Activated naive CD8-positive, alpha-beta T cell treated with anti-CD3 and anti-CD28 coated beads, Interleukin-2, amount 50 U/mL, for 24 hours (primary cell): ENCODE measurements at places on chromosomes 6 and 20.

DNA sequence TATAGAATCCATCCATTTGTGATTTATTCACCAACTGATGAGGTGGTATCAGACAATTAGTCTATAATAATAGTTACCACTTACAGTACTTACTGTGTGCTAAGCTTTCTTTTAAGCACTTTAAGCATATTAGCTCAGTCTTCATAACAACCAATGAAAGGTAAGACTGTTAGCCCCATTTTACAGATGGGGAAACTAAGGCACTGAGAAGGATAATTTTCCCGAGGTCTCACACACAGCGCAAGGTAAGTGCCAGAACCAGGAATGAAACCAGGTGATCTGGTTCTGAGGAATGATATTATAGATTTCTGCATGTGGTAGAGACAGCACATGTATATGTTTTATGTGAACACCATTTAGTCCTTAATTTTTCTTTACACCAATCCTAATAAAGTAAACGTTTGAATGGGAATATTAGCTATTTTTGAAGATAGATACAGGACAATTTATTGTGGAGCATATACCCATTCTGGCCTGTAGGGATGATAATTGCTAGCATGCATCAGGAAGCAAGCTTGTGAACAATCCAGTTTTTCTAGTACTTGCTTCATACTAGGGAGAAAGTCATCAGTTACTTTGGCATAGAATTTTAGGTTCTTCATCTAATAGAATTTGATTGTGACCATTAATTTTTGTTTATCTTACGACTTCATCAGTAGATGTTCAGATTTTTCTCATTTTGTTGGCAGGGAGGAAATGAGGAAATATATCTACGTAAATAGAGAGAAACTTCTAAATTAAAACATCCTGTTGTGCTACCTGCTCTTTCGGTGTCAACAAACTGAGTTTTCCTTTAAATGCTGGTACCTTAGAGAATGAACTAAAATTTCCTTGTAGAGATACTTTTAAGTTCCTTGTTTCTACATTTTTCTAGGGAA, 3.0 kb downstream of the YWHAB start:
- peaks cover 42% of the 10 kb centered on the region for H3K36me3 ChIP-seq
- H3K27ac ChIP-seq, result peak overlapping the region; percentile 63
- peak overlapping the region; percentile 95 for H3K4me3 ChIP-seq

DNA sequence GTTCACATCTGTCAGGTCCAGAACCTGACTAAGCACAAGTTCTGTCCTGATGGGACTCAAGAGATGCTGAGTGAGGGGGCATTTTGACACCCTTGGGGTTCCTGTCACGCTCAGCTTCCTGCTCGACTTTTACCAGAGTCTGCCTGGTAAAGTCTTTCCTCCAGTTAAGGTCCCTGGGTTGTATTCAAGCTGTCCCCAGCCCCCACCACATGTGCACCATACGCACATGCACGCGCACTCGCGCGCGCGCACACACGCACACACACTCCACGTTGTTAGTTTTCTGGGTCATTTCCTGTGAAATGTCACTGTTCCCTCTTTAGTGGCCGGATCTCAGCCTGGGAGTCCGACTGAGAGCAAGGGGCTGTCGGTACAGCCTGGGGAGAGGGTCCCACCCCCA, 166.1 kb downstream of the GMPR start:
- H3K4me3 ChIP-seq, result no peak overlapping the region
- H3K27me3 ChIP-seq, result no peaks in the 10 kb centered on the region
- no peak for DNase-seq
- H3K36me3 ChIP-seq, result peaks cover 13% of the 10 kb centered on the region

- H3K27me3 ChIP-seq, result no peaks in the 10 kb centered on the region
- no peak overlapping the region for H3K4me3 ChIP-seq
- no peak for DNase-seq
- no peak overlapping the region for H3K27ac ChIP-seq
- no peaks in the 10 kb centered on the region for H3K4me1 ChIP-seq
Observed at GRCh38 chr20:38499366-38499765, 26.7 kb downstream of the RALGAPB start.

GRCh38 chr6:169752074-169752623, 727 bp downstream of the ERMARD start:
- peak overlapping the region; percentile 98 for H3K4me3 ChIP-seq
- no peaks in the 10 kb centered on the region for H3K27me3 ChIP-seq
- peak; percentile 14 for DNase-seq
- H3K27ac ChIP-seq, result peak overlapping the region; percentile 99

- no peak for DNase-seq
- no peak overlapping the region for H3K4me3 ChIP-seq
Observed at GRCh38 chr20:4050203-4050980, 35.0 kb upstream of the RNF24 start.

GRCh38 chr6:156013155-156013554, 557.5 kb upstream of the NOX3 start:
- no peak for DNase-seq
- no peaks in the 10 kb centered on the region for H3K36me3 ChIP-seq
- H3K4me3 ChIP-seq, result no peak overlapping the region
- H3K27ac ChIP-seq, result no peak overlapping the region
- peaks cover 5% of the 10 kb centered on the region for H3K27me3 ChIP-seq
- H3K4me1 ChIP-seq, result peaks cover 18% of the 10 kb centered on the region

DNA sequence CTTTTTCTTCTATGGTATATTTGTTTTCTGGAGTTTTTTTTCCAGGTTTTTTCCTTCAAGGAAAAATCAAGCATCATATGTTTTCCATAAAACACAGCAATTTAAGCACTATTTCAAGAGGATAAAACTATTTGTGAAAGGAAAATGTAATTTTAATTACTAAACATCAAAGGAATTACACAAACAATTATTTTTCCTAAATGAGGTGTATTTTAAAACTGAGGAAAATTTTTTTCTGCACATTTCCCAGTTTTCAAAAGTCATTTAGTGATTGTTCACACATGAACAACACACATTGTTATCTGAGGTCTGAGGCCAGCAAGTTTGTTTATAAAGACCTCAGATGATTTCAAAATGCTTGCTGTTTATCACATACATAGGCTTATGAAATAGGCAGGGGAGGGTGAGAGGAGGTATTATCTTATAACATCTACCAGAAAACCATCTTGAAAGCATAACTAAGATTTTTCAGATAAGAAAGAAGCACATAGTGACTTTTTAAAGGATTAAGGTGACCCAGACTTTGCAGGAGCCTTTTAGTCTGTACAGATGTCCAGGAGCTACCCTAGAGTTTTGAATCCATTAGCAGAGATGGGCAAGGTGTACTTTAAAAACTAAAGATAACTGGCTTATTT, 381.6 kb downstream of the GJA1 start:
- no peaks in the 10 kb centered on the region for H3K36me3 ChIP-seq
- H3K4me1 ChIP-seq, result no peaks in the 10 kb centered on the region
- no peak overlapping the region for H3K27ac ChIP-seq
- no peaks in the 10 kb centered on the region for H3K27me3 ChIP-seq

DNA sequence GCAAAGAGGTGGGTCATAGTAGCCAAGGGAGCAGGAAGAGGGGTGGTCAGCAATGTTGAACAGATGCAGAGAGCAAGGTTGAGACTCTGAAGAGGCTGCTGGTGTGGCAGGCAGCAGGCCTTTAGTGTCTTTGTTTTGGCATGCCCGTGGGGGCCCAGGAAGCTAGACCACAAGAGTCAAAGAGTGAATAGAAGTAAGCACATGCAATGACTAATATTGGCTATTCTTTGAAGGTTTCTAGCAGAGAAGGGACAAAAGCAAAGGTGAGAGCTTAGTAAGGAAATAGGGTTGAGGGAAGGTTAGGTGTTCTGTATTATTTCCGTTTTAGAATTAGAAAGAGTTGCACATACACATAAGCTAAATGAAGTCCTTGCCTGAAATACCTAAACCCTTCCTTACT, 18.8 kb downstream of the TDRD6 start:
- no peak overlapping the region for H3K27ac ChIP-seq
- H3K27me3 ChIP-seq, result peaks cover 26% of the 10 kb centered on the region
- H3K4me3 ChIP-seq, result no peak overlapping the region
- no peaks in the 10 kb centered on the region for H3K36me3 ChIP-seq
- no peaks in the 10 kb centered on the region for H3K4me1 ChIP-seq

DNA sequence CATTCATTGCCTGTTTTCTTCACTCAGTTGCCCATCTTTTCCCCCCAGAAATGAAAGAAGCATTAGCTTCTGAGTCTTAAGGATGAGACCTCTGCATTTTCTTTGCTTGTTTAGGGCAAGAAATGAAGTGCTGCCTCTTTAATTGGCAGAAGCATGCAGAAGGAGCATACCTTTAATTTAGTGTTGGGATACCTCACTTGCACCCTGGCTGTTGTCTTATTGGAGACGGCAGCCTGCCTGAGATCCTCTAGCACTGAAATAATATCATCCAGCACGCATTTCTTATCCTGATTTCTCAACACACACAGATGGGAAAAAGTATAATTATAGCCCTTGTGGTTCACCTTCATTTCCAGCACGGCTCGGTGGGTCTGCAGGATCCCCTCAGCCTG, 43.1 kb downstream of the PTCHD4 start:
- H3K27me3 ChIP-seq, result peaks cover 30% of the 10 kb centered on the region
- no peak overlapping the region for H3K27ac ChIP-seq
- H3K4me1 ChIP-seq, result no peaks in the 10 kb centered on the region
- no peaks in the 10 kb centered on the region for H3K36me3 ChIP-seq
- no peak for DNase-seq
- no peak overlapping the region for H3K4me3 ChIP-seq

DNA sequence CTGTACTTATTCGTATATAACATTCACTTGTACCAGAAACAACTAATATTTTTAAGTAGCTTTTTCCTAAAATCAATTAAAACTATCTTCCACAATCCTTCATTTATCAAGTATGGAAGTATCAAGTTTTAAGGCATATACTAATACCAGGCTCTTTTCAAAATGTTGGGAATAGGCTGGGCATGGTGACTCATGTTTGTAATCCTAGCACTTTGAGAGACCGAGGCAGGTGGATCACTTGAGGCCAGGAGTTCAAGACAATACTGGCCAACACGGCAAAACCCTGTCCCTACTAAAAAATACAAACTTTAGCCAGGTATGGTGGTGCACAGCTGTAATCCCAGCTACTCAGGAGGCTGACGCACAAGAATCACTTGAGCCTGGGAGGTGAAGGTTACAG, 25.7 kb upstream of the PLN start:
- no peak overlapping the region for H3K27ac ChIP-seq
- H3K36me3 ChIP-seq, result peaks cover 48% of the 10 kb centered on the region
- H3K27me3 ChIP-seq, result no peaks in the 10 kb centered on the region
- H3K4me3 ChIP-seq, result no peak overlapping the region
- DNase-seq, result no peak

DNA sequence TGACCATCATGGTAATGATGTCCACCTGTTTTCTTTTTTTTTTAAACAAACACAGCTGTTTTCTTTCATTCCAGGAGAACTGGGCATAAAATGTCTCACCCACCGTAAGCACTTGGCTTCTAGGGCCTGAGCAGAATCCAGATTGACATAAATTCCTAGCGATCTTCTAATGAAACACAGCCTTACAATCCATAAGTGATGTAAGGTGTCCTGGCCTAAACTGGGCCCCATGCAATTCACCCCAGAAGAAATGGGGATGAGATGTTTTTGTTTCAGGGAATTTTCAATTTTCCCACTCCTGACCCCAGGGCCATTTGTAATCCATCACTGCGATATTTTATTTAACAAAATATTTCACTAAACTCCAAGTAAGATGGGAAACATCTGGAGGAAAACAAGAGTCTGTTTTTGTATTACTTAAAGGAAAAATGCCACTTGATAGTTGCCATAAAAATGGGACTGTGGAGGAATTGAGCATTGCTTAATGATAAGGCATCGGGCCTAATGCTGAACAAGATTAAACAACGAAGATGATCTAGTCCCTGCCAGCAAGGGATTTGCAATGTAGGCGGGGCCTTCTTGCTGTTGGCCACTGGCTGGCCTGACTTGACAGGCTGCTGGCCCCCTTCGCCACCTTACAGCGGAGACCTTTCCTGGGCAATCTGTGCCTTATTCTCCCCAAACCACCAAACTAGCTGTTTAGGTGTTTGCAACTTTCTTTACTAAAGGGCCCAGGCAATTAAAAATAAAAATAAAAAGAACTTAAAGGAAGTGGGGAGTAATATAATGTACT, 183.7 kb downstream of the CD109 start:
- DNase-seq, result no peak
- no peaks in the 10 kb centered on the region for H3K27me3 ChIP-seq
- H3K27ac ChIP-seq, result no peak overlapping the region
- no peaks in the 10 kb centered on the region for H3K4me1 ChIP-seq
- H3K36me3 ChIP-seq, result no peaks in the 10 kb centered on the region

GRCh38 chr20:16317445-16318362, 255.5 kb downstream of the KIF16B start:
- H3K27me3 ChIP-seq, result no peaks in the 10 kb centered on the region
- H3K4me3 ChIP-seq, result no peak overlapping the region
- peaks cover 9% of the 10 kb centered on the region for H3K4me1 ChIP-seq
- H3K27ac ChIP-seq, result peak overlapping the region; percentile 54
- DNase-seq, result no peak
- H3K36me3 ChIP-seq, result peaks cover 13% of the 10 kb centered on the region

- no peaks in the 10 kb centered on the region for H3K36me3 ChIP-seq
- H3K27ac ChIP-seq, result no peak overlapping the region
- H3K4me3 ChIP-seq, result no peak overlapping the region
- no peak for DNase-seq
- no peaks in the 10 kb centered on the region for H3K4me1 ChIP-seq
Observed at GRCh38 chr6:79467716-79468115, 69.5 kb downstream of the LCA5 start.

DNA sequence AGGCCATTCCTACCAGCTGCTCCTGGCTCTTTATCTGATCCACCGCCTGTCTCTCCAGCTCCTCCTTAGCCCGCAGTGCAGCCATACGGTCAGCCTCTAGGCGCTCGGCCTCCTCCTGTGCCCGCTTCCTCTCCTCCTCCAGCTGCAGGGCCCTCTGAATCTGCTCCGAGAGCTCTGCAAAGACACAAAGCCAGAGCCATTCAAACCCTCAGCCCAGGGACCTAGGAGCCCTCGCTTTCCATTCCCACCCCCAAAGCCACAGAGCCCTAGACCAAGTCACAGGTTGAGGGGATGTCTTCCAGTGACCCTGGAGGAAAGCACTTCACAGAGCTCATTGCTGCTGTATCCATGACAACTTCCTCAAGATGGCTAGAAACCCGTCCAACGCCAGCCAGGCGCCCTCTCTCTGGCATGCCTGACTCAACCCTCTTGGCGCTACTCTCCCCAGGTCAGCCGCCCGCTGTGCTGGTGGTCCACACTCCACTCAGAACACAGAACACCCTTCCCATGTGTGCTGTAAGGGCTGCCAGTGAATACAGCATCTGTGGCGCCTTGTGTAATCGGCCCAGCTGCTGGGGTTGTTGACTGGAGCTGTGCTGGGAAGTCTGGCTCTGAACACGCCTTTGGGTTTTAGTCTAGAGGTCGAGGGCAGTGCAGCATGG, 49.3 kb downstream of the EZR start:
- no peaks in the 10 kb centered on the region for H3K27me3 ChIP-seq
- DNase-seq, result no peak
- H3K36me3 ChIP-seq, result peaks cover 70% of the 10 kb centered on the region
- peak overlapping the region; percentile 82 for H3K27ac ChIP-seq
- H3K4me3 ChIP-seq, result no peak overlapping the region
- peaks cover 45% of the 10 kb centered on the region for H3K4me1 ChIP-seq

- H3K4me1 ChIP-seq, result peaks cover 54% of the 10 kb centered on the region
- H3K27me3 ChIP-seq, result no peaks in the 10 kb centered on the region
- no peaks in the 10 kb centered on the region for H3K36me3 ChIP-seq
- DNase-seq, result no peak
- H3K27ac ChIP-seq, result no peak overlapping the region
Observed at GRCh38 chr6:11426571-11426970, 111.0 kb upstream of the TMEM170B start.
